ENCODE measurements at places on chromosomes 5 and 9.

DNA sequence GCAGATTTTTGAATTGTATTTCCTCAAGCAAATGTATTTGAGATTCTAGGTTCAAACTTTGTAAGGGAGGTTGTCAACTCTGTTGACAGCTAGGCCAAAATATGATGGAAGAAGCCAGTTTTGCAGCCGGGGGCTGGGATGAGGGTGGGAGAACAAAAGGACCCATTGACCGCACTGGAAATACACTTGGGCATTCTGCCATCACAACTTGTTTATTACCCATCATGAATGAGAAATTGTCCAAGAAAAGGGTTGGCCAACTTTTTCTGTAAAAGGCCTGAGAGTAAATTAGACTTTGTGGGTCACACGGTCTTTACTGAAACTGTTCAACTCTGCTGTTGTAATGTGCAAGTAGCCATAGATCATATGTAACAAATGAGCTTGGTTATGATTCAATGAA, 221.3 kb upstream of the KLF9 start:
- ATAC-seq: no peak

DNA sequence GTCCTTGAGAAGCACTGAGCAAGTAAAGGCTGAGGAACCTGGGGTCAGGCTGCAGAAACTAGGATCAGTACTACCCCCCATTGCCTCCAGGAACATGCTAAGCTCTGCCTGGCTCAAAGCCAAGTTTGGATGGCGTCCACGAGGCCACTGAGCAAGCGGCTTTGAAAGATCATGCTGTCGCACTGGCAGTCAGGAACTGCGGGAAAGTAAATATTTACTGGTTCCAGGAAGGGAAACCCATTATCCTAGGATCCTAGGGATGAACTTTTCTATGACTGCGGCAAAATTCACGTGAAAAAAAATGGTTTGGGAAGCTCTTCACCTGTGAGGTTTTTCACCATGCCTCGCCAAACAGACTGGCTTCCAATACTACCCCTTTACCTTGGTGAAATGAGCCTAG, 75.3 kb upstream of the PJA2 start:
- ATAC-seq: no peak

GRCh38 chr9:36818242-36818938, 215.7 kb downstream of the PAX5 start:
- peak; percentile 67 for ATAC-seq

DNA sequence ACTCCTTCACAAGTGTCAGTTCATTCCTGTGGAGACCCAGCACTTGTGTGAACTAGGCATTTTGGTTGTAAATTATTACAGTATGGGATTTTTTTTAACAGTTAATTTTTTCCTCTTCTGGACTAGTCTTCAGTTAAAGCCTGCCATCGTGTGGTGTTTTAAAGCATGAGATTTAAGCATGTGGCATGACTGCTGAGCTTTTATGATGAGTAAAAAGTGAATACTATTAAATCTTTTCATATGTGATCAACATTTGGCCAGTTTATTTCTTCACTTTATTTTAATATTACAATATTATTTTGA, 25.0 kb downstream of the LMNB1 start:
- peak; percentile 42 for ATAC-seq

GRCh38 chr9:93286252-93287188, 102.6 kb downstream of the WNK2 start:
- no peak for ATAC-seq

DNA sequence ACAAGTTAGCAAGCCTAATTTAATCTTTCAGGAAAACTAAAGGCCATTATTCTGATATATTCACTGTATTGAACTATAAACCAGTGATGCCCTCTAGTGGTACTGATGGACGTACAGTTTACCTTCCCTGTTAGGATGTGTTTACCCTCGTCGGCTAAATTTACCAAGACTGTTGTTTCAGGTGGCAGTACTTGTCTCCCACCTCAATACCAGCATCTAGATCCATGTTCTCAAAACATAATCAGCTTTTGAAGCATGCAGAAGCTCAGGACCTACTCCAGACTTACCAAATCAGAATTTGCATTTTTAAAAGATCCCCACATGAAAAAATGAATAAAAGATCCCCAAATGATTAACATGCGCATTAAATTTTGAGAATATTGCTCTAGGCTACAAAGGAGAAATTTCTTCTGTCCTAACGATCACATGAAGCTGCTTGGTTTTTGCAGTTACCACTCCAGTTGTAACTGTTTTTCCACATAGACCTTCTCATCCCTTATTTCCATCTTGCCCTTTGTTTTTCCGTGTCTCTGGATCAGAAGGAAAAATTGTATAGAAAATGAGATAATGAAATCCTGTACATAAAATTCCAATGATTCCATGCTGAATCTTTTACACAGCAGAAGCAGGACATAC, 3.2 kb upstream of the BAAT start:
- ATAC-seq: no peak

DNA sequence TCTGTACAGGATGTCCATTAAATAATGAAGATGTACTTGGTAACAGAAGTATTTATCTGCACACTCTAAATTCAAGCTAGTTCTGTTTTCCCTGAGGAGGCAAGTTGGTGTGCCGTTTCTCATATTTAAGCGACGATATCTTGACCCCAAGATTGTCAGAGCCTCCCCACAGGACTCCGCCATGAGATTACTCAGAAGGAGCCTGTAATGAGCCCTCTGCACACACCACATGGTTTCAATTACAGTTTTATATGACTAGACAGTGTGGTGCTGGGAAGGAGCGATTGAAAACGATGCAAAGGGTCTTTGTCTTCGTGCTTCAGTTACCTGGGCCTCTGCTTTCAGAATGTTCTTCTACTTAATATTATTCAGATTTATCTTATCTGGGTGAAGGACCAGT, 840.4 kb upstream of the WWC1 start:
- ATAC-seq: peak; percentile 49

GRCh38 chr5:97909541-97909940, 726.5 kb upstream of the RIOK2 start:
- no peak for ATAC-seq

GRCh38 chr5:1412163-1412562, 33.1 kb downstream of the SLC6A3 start:
- ATAC-seq: no peak

DNA sequence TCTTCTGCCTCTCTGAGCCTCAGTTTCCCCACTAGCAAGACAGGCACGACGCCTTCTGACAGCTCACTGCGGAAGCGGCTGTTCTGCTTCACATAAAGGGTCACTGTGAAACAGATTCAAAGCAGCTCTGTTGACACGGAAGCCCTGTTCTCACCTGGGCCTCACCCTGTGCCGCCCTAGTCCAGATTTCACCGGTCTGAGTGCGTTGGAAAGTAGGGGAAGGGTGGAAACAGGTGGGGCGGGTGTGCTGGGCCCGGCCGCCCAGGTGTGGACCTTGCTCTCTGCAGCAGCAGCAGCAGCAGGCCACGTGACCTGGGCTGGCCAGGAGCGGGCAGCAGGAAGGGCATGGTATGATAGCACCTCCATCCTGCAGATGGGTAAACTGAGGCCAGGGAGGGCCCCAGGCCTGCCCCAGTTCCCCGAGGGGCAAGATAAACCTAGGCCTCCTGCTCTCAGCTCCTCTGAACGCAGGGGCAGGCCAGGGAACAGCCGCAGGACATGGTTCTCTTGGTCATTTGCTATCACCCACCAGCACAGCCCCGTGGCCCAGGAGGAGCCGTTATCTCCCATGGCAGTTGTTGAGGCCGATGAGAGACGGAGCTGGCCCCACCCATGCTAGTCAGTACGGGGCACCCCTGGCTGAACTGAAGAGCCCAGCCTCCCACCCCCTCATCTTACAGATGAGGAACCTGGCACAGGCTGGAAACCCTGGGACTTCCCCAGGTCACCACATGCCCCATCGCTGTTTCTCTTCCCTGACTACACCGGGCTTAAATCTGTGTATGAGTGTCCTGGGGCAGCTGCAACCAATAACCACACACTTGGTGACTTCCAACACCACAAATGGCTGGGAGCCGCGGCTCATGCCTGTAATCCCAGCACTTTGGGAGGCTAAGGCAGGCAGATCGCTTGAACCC, 12.1 kb downstream of the PTGES2 start:
- ATAC-seq: no peak

DNA sequence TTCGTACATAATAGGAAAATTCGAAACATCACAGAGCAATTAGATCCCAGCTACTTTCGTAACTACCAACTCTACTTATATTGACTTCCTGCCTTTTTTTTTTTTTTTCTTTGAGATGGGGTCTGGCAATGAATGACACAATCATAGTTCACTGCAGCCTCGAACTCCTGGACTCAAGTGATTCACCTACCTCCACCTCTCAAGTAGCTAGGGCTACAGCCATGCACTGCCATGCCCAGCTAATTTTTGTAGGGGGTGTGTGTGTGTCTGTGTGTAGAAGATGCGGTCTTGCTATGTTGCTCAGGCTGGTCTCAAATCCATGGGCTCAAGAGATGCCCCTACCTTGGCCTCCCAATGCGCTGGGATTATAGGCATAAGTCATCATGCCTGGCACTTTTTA, 5.8 kb upstream of the PAIP2 start:
- ATAC-seq: no peak

- no peak for ATAC-seq
Observed at GRCh38 chr9:112286926-112287325, 46.5 kb downstream of the PTBP3 start.

GRCh38 chr5:83973925-83974815, 253.5 kb upstream of the HAPLN1 start:
- ATAC-seq: peak; percentile 81

DNA sequence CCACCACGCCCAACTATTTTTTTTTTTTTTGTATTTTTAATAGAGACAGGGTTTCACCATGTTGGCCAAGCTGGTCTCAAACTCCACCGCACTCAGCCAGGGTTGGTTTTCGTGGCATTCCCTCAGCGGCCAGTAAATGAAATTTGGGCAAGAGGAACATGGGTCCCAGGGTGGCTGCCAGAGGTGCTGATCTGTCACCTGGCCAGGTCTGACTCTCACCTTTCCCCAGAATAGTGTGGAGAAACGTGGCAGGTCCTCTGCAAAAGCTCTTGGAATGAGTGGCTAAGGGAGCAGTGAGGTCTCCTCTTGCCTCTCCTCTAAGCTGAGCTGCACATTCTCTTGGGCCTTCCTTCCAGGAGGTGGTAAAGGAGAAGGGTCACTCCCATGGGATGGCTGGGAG, 170.1 kb downstream of the IRX2 start:
- ATAC-seq: no peak

GRCh38 chr5:111434800-111435199, 77.5 kb downstream of the STARD4 start:
- no peak for ATAC-seq
